ENCODE measurements at places on chromosomes 7 and 10. TPM values are rescaled to one million over a fixed set of nuclear protein-coding genes. Genes with fewer than 3 reads are reported as not detected.
A peak's percentile ranks its signal among the peaks of the same experiment; 100 is the strongest.

DNA sequence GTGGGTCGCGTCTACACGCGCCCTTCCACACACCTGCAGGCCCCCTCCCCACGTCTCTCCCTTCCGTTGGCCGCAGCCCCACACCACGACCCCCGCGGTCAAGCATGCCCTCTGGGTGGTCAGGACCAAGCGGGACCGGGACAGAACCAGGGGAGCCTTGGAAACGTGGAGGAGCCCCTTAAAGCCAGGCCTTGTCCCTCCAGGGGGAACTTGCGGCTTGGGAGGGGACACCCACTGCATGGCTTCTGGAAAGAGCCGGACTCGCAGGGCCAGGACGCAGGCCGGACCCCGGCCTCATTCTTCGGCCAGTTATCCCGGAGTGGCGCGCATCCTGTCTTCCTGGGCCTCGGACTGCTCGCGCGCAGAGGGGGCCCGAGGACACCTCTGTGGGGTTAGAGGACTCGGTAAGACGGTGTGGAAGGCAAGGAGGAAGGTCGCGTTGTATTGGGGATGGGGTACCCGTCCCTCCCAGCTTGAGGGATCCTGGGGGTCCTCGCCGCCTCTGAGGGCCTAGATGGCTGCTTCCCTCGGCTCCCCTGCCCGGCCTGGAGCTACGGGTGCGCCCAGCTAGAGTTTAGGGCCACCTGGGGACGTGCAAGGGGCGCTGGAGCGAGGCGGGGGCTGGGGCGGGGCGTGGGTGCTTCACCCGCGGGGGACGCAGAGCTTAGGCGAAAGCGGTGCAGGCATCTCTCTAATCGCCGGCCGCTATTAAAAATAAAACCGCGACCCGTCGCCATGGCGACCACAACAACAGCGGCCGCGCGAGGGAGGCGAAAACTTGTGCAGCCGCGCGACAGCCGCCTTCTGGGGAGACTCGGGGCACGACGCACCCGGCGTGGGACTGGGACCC is 1.8 kb upstream of the PDGFA start:
- peak; percentile 73 for DNase-seq

PRXL2A gene
- 108 TPM for total RNA-seq

DNA sequence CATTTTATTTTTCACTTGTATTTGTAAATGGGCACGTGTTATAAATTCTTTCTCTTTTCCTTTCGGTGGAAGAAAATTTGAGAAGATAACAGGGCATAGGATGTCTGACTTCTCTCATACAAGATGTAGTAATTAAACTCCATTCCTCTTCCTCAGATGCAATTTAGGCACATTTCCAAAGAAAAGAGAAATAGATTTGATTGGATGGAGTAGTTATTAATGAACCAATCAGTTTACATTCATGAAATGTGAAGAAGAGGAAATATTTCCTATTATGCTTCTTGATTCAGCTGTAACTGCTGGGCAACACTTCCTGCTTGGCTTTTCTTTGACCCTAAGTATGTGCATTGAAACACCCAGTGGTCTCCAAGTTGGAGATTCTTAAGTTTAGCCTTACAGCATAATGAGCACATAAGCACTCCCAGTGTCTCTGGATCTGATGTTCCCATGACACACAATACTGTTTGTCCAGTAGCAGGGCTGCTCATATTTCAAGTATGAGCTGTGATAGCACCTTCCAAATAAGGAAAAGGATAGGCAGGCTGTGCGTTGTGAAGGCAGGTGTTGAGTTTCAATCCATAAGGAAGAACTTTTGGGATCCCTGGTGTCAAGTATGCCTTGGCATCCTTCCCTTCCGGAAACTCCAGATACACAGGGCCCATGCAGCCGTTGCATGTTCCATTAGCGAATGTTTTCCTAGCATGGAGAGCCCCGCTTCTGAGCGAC is 33.4 kb upstream of the COBL start:
- peak; percentile 80 for DNase-seq

H2AZ2 gene
- total RNA-seq = 147 TPM

Data from left colon (tissue), 2 donors.